WTC11 (cell line): ENCODE measurements at places on chromosomes 7 and 10. TPM values are rescaled to one million over a fixed set of nuclear protein-coding genes. Genes with fewer than 3 reads are reported as not detected.
A peak's percentile ranks its signal among the peaks of the same experiment; 100 is the strongest.

DNA sequence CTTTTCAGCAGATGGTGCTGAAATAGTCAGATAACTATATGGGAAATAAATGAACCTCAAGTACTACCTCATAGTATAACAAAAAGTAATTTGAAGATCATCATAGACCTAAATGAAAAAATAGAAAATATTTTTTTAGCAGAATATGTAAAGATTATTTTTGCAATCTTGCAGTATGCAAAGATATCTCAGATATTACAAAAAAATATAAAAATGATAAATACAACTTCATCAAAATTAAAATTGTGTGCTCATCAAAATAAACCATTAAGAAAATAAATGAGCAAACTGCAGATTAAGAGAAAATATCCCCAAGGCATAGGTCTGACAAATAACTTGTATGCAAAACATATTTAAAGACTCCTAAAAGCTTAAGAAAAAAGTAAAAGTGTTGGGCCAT lies 83.4 kb upstream of the KCND2 start:
- H3K4me3 ChIP-seq: no peak overlapping the region
- H3K36me3 ChIP-seq: no peaks in the 10 kb centered on the region
- no peak for DNase-seq
- H3K27ac ChIP-seq: 0 out of 2 replicates have a peak overlapping the region, but pooled peaks have one; percentile 74
- peaks cover 26% of the 10 kb centered on the region for H3K4me1 ChIP-seq

GRCh38 chr10:97107551-97107950 lies 78.2 kb downstream of the SLIT1 start:
- no peaks in the 10 kb centered on the region for H3K36me3 ChIP-seq
- no peaks in the 10 kb centered on the region for H3K27me3 ChIP-seq
- no peak overlapping the region for H3K27ac ChIP-seq
- H3K4me3 ChIP-seq: no peak overlapping the region
- H3K4me1 ChIP-seq: peaks cover 17% of the 10 kb centered on the region

GRCh38 chr7:50815138-50815537 lies 32.4 kb upstream of the GRB10 start:
- H3K4me3 ChIP-seq: no peak overlapping the region
- DNase-seq: no peak
- no peaks in the 10 kb centered on the region; the same call in none of the 2 replicates for H3K27me3 ChIP-seq
- peaks cover 41% of the 10 kb centered on the region for H3K4me1 ChIP-seq

DNA sequence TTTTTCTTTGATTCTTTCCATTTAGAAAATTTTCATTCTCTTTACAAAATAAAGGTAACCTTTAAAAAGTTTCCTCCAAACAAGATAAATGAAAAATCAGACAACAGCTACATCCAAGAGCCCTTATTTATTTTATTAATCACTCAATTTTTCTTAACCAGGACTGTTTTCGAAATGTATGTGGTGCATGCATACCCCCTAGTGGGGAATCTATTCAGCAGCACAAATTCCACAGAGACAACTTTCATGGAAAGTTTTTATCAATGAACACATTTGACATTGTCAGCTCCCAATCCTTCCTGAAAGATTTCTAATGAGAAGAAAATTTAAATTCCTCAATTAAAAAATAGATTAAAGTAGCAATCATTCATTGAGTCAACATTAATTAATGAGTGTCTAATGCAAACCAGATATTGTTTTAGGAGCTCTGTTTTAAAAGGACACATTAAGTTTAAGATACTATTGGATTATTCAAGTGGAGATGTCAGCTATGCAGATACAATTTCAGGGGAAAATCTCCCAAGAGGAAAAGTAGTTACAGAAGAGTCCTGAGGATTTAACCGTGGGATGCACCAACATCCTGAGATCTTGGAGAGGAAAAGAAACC lies 5.2 kb upstream of the HTR7 start:
- no peaks in the 10 kb centered on the region for H3K36me3 ChIP-seq
- peaks cover 18% of the 10 kb centered on the region for H3K4me1 ChIP-seq
- DNase-seq: no peak
- no peak overlapping the region for H3K4me3 ChIP-seq

DNA sequence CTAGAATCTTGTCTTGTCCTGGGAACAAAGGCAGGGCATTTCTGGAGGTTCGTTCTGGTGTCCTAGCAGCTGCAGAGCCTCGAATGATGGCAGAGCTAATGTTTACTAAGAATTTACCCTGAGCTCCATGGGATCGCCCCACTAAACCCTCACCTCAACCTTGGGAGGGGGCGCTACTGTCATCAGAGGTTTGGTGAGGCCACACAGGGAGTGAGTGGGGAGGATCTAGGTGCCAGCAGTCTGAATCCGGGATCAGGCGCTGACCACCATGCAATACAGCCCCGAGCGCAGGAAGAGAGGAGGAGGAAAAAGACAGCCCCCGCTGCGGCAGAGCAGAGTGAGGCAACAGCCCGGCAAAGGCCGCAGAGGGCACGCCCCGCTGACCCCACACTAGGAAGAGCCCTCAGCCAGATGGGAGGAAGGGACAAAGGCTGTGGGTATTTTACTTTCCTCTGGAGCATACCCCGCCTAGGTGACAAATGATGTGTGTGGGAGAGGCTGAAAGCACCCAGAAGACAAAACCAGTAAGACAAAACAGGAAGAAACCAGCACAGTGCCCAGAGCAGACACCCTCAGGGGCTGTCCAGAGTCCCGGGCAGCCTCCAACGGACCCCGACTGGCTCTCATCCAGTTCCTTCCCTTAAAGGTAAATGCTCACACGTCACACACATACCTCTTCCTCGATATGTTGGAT lies 103.5 kb downstream of the FAM53B start:
- peaks cover 3% of the 10 kb centered on the region for H3K4me1 ChIP-seq
- H3K4me3 ChIP-seq: no peak overlapping the region
- peak overlapping the region; percentile 51 for H3K27ac ChIP-seq
- DNase-seq: no peak
- H3K27me3 ChIP-seq: no peaks in the 10 kb centered on the region
- no peaks in the 10 kb centered on the region for H3K36me3 ChIP-seq

- H3K27me3 ChIP-seq: peaks cover 6% of the 10 kb centered on the region; the same call in 1 of the 2 replicates
- H3K36me3 ChIP-seq: no peaks in the 10 kb centered on the region
- no peak for DNase-seq
- H3K4me1 ChIP-seq: no peaks in the 10 kb centered on the region
Measured at GRCh38 chr7:11206177-11206899, 232.7 kb downstream of the PHF14 start.

DNA sequence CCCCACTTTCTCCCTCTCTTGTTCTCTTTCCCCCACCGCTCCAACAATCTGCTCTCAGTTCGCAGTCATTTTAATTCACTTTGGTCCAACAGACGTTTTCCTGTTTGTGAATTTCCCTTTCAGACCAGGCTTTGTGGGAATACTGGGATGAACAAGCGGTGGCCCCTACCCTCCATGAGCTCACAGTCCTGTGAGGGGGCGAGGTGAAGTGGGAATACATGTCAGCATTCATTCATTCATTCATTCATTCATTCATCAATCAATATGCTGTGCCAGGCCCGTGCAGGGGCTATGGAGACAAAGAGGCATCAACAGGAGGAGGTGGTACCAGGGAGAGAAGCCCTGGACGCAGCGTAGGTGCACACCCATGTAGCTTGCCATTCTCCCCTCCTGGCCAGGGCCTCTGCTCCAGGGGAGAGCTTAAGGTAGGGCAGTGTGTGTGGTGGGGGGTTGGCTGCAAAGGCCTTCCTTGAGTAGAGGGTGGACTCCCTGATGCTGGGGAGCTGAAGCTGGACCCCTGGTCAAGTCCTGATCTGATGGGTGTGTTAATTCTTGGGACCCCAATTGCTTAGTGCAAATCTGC lies 16.1 kb downstream of the PRF1 start:
- H3K4me1 ChIP-seq: peaks cover 25% of the 10 kb centered on the region
- no peak for DNase-seq
- no peak overlapping the region for H3K27ac ChIP-seq
- no peaks in the 10 kb centered on the region; the same call in 1 of the 2 replicates for H3K27me3 ChIP-seq
- no peaks in the 10 kb centered on the region for H3K36me3 ChIP-seq

DNA sequence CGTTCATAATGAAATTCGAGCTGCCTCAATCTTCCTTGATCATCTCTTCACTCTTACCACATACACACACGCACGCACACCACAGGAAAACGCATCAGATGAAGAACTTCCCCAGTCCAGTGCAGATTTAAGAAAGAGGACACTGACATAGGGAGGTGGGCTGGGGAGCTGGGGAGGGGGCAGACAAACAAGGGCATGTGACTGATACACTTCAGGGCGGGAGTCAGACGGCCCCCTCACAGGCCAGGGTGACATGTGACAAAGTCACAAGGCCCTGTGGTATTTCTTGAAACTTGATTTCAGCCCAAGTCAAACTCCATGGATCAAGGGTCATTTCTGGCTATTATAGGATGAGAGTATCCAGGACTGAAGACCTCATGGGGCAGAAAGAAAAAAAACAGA lies 82.6 kb downstream of the KCNMA1 start:
- H3K36me3 ChIP-seq: no peaks in the 10 kb centered on the region
- no peaks in the 10 kb centered on the region for H3K27me3 ChIP-seq
- no peak overlapping the region for H3K4me3 ChIP-seq
- H3K27ac ChIP-seq: 0 out of 2 replicates have a peak overlapping the region, but pooled peaks have one; percentile 32
- no peak for DNase-seq
- no peaks in the 10 kb centered on the region for H3K4me1 ChIP-seq

GRCh38 chr7:126501617-126502016 lies 751.1 kb downstream of the GRM8 start:
- no peak overlapping the region for H3K4me3 ChIP-seq
- no peaks in the 10 kb centered on the region for H3K36me3 ChIP-seq
- no peaks in the 10 kb centered on the region for H3K27me3 ChIP-seq
- no peaks in the 10 kb centered on the region for H3K4me1 ChIP-seq
- DNase-seq: no peak
- H3K27ac ChIP-seq: no peak overlapping the region

GRCh38 chr7:103857435-103857834 lies 132.0 kb downstream of the RELN start:
- H3K4me1 ChIP-seq: peaks cover 20% of the 10 kb centered on the region
- H3K36me3 ChIP-seq: no peaks in the 10 kb centered on the region
- DNase-seq: peak; percentile 21

GRCh38 chr10:1739751-1740150 lies 2.4 kb upstream of the ADARB2 start:
- no peak overlapping the region for H3K27ac ChIP-seq
- H3K36me3 ChIP-seq: no peaks in the 10 kb centered on the region
- peaks cover 24% of the 10 kb centered on the region for H3K4me1 ChIP-seq
- H3K4me3 ChIP-seq: no peak overlapping the region
- peaks cover 75% of the 10 kb centered on the region for H3K27me3 ChIP-seq

DNA sequence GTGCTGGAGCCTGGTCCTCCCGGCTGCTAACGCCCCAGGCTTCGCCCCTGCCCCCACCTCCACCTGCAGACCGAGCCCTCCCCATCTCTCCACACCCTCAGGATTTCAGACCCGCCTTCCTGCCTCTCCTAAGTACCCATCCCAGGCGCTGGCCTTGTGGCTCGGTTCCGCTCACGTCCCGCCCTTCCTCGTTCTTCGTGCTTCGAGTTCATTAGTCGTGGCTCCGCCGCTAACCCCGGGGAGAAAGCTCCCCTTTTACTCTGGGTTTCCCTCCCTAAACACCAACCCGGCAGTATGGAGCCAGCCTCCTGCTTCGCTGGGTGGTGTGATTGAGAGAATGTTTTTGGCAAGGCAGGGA lies 11.2 kb downstream of the EMX2 start:
- H3K4me3 ChIP-seq: peak overlapping the region; percentile 58
- H3K4me1 ChIP-seq: peaks cover 32% of the 10 kb centered on the region
- no peak overlapping the region for H3K27ac ChIP-seq
- H3K27me3 ChIP-seq: peaks cover 88% of the 10 kb centered on the region

GRCh38 chr10:58648131-58648530 lies 135.5 kb downstream of the BICC1 start:
- peaks cover 11% of the 10 kb centered on the region for H3K4me1 ChIP-seq
- no peak for DNase-seq
- H3K27me3 ChIP-seq: no peaks in the 10 kb centered on the region

DNA sequence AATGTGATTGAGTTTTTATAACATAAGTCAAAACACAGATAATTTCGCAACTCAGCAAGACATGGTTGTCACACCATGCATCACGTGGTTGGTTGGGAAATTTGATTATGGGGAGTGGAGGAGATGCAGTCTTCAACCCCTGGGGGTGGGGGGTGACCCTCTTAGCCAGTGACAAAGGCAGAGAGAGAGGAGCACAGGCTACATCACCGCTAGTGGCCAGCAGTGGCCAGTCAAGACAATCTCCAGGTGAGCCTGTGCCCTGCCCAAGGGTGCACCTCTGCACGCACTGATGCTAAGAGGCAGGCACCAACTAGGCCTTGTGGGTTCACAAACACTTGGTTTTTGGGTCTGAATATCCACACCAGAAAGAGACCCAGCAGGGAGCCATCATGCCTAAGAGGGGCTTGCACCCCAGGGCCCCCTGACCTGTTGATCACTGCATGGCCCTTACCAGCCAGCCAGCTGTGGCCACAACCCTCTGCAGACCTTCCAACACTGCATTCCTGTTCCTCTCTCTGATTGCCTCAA lies 244.4 kb downstream of the FANK1 start:
- peaks cover 7% of the 10 kb centered on the region for H3K4me1 ChIP-seq
- DNase-seq: no peak
- no peak overlapping the region for H3K27ac ChIP-seq
- no peak overlapping the region for H3K4me3 ChIP-seq
- H3K27me3 ChIP-seq: no peaks in the 10 kb centered on the region

Gene FANK1
- total RNA-seq: 1.8 to 3.4 TPM (median 2.8 TPM) in 3 replicates

Gene CAV1
- total RNA-seq: 10.9 to 19.7 TPM (median 11.5 TPM) in 3 replicates

Gene FAM53B
- total RNA-seq: 18.7 to 21.3 TPM (median 19.9 TPM) in 3 replicates
